ENCODE measurements at places on chromosomes 2 and 18.

DNA sequence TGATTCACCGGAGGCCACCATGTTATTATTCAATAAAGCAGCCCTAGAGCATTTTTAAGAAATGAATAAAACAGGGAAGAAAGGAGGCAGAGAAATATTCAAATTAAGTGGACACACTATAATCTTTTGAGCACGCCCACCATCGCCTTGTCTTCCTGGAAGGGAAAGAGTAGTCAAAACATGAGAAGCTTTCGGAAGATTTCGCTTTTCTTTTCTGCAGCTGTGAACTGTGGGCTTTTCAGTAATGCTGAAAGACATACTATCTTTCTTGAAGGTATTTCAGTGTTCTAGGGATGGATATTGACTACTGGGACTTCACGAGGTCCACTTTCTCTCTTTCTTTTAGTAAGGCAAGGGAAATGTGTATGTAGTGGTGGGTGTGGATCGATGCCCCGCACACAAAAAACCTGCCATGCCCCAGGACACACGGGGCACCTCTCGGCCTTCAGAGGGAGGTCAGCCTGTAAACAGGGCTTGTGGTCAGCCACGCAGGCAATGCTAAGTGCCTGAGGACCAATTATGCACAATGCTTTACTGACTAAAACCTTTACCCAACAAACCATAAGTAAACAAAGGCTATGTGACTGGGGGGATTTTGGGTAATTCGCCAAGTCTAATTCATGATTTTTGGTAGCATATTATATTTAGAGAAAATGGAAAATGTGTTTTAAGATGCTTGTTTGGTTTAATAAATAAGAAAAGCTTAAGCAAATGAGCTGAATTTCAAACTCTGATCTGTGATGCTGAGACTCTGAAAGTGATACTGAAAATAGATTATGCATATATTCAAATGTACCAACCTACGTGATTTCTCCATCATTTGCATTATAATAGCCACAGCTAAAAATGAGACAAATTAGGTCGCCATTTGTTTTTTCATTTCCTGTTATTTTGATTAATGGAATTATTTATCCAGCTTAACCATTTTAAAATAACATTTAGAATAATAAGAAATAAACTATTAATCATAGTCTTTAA is 130.5 kb downstream of the ZNF516 start:
- DNase-seq, result no peak

- DNase-seq, result no peak
Measured at GRCh38 chr18:36078751-36079529, 11.6 kb upstream of the RPRD1A start.

DNA sequence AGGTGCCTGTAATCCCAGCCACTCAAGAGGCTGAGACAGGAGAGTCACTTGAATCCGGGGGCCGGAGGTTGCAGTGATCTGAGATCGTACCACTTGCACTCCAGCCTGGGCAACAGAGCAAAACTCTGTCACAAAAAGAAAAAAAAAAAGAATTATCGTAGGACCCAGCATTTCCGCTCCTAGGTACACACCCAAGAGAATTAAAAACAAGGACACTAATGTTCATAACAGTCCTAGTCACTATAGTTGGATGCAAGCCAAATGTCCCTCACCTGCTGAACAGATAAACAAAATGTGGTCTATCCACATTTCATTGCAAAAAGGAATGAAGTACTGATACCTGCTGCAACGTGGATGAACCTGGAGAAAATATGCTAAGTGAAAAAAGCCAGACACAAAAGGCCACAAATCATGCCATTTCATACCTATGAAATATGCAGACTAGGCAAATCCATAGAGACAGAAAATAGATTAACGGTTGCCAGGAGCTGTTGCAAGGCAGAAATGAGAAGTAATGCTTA is 21.2 kb downstream of the ADRA2B start:
- no peak for DNase-seq

GRCh38 chr2:10166676-10167292 is 44.2 kb downstream of the RRM2 start:
- no peak for DNase-seq

GRCh38 chr2:16438613-16439321 is 226.9 kb downstream of the CYRIA start:
- DNase-seq, result no peak

GRCh38 chr18:36419188-36419899 is 121.8 kb downstream of the FHOD3 start:
- DNase-seq, result no peak

Data from effector CD4-positive, alpha-beta T cell (primary cell).